ENCODE measurements at places on chromosomes 13 and 19.

DNA sequence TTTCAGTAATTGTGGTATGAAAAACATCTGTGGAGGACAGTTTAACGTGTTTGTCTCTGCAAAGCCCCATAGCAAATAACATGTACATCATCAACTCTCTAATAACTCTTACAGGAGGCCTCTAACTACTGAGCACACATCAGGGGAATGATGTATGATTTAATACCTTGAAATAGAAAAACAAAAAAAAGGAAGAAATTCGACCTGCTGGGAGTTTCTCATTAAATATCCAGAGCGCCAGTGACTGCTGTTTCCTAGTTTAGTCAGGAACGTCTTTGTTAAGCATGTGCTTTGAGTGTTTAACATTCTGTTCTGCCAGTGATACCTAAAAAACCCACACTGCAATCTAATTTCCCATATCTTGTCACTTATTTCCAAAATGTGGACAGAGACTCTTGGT is 235.4 kb downstream of the PCDH20 start:
- DNase-seq: no peak

DNA sequence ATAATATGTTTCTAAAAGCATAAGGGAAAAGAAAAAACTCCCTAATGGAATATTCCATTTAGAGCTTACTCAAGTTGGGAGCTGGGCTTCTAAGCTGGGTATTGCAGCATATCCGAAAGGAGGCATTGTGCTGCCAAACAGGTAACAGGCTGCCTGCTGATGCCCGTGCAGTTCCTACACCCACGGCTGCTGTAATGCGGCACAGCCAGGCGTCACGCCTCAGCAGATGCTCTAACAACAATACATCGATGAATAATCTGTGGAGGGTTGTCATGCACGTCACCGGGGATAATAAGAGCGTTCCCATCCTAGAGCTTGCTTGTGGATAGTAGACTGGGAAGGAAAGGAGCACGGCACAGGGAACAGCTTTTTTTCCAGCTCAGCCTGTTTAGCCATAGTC is 1582.1 kb upstream of the SLC10A2 start:
- DNase-seq: no peak

DNA sequence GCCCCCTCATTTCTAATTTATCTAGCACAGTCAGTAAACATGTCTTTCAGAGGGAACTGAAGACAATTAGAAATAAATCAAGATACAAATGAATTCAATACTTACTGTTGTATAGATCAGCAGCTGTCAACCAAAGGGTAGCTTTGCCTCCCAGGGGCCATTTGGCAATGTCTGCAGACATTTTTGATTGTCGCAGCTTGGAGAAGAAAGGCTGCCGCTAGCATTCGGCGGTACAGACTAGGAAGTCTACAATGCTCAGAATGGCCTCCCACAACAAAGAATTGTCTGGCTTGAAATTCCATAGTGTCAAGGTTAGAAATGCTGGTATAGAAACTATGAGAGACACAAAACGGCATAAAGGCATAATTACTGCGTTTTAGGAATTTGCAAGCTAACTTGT is 91.6 kb downstream of the RGCC start:
- DNase-seq: no peak

GRCh38 chr13:77172650-77173049 is 145.7 kb upstream of the FBXL3 start:
- no peak for DNase-seq

GRCh38 chr13:89822467-89822866 is 1525.0 kb upstream of the MIR17HG start:
- no peak for DNase-seq

- DNase-seq: no peak
Measured at GRCh38 chr13:30846311-30846710, 59.8 kb upstream of the MEDAG start.

GRCh38 chr13:113917096-113917495 is 53.2 kb upstream of the GAS6 start:
- peak; percentile 9 for DNase-seq

DNA sequence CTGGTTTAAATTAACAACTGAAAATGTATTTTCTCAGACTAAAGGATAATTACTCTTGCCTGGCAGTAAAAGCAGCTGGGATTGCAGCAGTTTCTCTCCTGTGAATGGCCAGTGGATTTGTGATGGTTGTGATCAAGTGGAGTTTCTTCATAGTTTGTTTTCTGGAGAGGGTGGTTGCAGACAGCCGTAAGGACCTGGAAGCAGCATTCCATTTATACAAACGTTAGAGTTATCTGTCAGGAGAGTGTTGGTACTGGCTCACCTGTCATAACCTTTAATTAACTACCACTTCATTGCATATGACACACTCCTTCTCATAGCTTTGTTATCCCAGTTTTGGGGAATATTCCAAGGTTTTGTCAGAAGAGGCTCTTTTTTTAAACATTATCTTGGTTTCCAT is 258.4 kb upstream of the SLC10A2 start:
- no peak for DNase-seq

DNA sequence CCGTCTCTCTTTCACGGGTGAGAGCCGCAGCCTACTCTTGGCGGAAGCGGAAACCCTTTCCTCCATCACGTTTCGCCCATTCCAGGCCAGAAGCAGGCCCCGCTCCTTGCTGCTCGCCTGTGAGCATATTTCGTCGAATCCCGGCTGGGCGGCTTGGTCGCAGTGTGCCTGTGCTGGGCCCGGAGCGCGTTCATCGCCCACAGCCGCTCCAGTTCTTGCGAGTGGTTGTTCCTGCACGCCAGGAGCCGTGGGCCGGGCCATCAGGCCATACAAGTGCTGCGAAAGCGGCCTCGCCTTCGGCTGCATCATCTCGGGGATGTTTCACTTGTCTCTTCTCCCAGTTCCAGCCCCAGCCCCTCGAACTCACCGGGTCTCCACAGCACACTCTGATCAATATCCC is 65.0 kb downstream of the ZNF627 start:
- no peak for DNase-seq

GRCh38 chr19:41563854-41564514 is 12.0 kb upstream of the CEACAM21 start:
- peak; percentile 59 for DNase-seq

DNA sequence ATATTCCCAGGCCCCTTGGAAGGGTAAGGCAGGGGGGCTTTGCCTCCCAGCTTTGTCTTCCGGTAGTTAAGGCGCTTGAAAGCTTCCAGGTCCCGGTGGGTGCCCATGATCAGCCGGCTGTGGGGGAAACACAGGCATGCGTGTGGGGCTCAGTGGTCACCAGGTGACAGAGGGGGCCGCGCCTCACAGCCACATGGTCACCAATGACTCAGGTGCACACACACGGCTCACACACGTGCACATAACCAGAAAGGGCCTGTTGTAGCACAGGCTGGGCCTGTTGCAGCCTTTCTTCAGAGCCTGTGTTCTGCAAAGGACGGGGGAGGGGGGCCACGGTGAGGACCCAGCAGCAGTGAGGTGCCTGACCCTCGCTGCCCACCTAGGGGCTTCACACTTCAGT is 5.9 kb downstream of the NANOS3 start:
- DNase-seq: no peak
